ENCODE measurements at places on chromosomes 7 and 10.

DNA sequence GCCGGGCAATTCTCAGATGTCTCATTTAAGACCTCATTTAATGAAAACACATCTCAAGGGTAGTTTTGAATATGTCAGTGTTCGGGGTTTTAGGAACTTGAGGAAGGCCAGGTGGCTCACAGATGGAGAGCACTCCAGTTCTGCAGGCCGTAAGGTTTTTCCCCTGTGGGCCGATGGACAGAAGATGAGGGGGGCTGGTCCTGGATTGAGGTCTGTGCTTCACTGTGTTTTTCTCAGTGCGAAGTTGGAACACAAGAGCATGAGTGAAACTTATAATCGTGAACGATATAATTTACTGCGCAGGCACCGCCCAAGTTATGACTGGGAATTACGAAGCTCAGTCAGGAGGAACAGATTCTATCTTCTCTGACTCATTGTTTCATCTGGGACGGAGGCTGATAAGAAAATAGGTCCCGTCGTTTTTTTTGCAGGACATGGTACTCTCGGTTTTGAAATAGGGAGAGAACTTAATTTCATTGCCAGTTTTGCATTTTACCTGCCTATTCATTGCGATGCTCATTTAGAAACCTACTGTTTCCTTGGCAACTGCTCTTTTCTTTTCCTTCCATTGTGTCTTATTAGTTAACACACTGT, 591.0 kb upstream of the PFKP start:
- DNase-seq = peak; percentile 65

- DNase-seq = no peak
Observed at GRCh38 chr10:14384116-14384730, 53.5 kb upstream of the FRMD4A start.

GRCh38 chr10:25176421-25176968, 1.7 kb downstream of the GPR158 start:
- DNase-seq = no peak

DNA sequence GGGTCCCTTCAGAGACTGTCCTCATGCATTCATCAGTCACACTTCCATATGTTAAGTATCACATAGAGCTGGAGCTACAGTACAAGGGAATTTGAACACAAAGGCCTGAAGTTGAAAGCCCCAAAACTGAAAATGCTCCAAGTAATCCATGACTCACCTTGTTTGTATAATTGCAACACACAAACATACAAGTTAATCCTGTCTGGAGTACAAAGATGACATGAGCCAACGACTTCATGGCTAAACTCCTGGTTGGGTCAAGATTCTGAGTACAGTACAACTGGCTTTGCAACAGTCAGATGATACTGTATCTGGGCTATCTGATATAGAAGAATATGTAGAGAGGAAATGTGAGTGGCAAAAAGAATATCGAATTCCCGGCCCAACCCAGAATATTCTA, 73.1 kb upstream of the AASS start:
- DNase-seq = no peak

- DNase-seq = no peak
Observed at GRCh38 chr10:132961787-132962622, 19.6 kb upstream of the CFAP46 start.

- peak; percentile 18 for DNase-seq
Observed at GRCh38 chr10:94423627-94424026, 21.3 kb downstream of the TBC1D12 start.

- DNase-seq = no peak
Observed at GRCh38 chr10:129018511-129018910, 448.5 kb upstream of the MGMT start.

- no peak for DNase-seq
Observed at GRCh38 chr7:26170663-26171062, 18.7 kb downstream of the NFE2L3 start.

DNA sequence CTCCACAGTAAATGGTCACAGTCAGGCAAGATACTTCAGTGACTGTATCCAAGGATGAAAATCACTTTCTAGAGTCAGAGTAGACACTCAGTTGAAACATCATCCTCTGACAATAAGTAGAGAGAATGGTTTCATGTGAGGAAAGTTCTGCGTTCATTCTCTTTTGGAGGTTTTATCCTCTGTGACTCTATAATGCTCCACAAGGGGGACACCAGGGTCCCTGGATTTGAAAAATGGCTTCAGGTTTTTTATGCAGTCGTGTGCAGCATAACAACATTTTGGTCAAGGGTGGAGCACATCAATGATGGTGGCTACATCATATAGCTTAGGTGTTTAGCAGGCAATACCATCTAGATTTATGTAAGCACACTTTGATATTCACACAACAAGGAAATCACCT, 40.4 kb downstream of the TMEM168 start:
- no peak for DNase-seq

GRCh38 chr10:35353395-35353794, 17.1 kb downstream of the CCNY start:
- DNase-seq = no peak

GRCh38 chr10:27225642-27226257, 14.8 kb downstream of the ACBD5 start:
- no peak for DNase-seq

- peak; percentile 27 for DNase-seq
Observed at GRCh38 chr7:94367949-94368348, 26.7 kb upstream of the COL1A2 start.
